AG09309 (cell line): ENCODE measurements at places on chromosomes 3 and 15.

- no peak for DNase-seq
Observed at GRCh38 chr3:171783626-171784025, 26.7 kb downstream of the PLD1 start.

DNA sequence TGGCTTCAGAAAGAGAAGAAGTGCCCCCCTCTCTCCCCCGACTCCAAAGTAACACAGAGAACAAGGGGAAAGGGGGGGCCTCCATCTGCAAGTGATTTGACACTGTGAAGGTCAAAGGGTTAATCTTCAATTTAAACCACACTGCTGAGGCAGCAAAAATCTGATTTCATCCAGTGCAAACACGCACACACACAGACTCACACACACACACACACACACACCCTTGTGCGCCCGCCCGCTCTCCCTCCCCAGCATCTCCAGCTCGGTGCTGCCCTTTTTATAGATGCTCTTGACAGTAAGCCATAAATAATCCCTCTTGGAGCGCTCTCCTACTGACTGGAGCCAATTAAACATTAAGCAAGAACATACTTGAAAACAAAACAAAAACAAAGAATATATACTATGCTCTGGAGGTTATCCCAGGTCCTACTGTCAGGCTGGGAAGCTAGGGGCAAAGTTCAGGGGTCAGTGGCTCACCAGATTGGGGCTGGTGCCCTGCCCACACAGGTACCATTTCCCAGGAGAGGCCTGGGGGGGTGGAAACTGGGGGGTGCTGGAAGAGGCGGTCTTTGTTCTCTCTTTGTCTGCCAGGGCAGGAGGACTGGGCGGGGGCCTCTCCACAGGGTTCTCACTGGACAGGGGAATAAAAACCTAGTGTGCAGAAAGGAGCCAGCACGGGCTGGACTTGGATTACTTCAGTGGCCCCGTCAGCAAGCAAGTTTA lies 16.3 kb downstream of the BMF start:
- peak; percentile 97 for DNase-seq

- no peak for DNase-seq
Observed at GRCh38 chr3:16298891-16299290, 33.9 kb downstream of the OXNAD1 start.

GRCh38 chr3:157695586-157695985 lies 192.4 kb upstream of the VEPH1 start:
- no peak for DNase-seq

- no peak for DNase-seq
Observed at GRCh38 chr3:86934851-86935250, 56.1 kb downstream of the VGLL3 start.

- DNase-seq: no peak
Observed at GRCh38 chr3:59425942-59426341, 376.1 kb upstream of the CFAP20DC start.

DNA sequence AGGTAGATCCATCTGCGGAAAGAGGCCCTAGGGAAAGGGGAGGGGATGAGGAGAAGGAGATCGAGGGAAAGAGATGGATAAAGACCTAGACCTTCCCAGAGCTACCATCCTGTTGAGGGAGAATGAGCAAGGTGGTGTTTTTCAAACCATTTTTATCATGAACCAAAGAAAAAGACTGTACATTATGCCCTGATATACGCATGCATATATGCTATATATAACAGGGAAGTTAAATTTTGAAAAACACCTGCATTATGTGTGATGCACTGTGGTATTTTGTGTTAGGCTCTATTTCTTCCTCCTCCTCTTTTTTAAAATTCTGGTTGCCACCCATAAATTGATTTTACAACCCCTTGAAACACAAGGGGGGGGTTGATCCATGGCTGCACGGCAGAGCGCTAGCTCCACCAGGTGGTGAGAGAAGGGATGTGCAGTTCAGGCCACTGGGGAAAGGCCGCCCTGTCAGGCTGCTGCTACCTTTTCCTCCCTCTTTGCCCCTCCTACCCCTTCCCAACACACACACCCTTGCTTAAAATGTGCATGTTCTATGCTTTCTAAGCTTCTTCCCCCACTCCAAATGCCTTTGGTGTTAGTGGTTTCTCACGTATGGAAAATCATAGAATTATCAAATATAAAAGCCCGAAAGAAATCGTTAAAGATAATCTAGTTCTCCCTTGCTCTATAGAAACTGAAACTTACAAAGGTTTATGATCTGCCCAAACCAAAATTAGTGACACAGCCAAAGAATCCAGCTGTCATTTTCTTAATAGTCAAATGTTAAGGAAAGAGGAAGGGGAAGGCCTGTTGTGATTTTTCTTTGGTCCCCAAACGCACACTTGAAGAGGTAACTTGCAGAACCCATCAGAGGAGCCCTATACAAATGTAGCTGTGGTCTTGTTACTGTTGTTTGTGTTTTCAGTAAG lies 262.0 kb upstream of the UMPS start:
- DNase-seq: no peak

- DNase-seq: no peak
Observed at GRCh38 chr3:59388555-59389270, 338.9 kb upstream of the CFAP20DC start.

DNA sequence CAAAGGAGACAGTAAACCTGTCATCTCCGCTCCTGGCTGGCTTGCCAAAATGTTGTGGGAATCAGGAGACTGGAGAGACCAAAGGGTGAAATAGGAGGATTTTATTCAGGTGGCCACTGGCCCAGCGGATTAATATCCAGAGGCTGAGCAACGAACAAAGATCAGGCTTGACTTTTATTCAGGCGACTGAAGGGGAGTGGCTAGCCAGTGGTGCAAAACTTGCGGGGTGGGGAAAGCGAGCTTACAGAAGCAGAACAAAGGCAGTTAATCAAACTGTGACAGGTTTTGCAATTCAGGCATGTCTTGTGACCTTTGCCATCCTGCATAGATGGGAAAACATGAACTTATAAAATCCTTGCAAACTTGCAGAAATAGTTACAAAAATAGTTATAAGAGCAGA lies 19.8 kb upstream of the ACAD9 start:
- no peak for DNase-seq

GRCh38 chr3:195868866-195869412 lies 39.4 kb downstream of the TNK2 start:
- DNase-seq: no peak

GRCh38 chr15:33553157-33553556 lies 242.4 kb downstream of the RYR3 start:
- no peak for DNase-seq

GRCh38 chr15:74228723-74229081 lies 7.4 kb upstream of the CCDC33 start:
- DNase-seq: no peak

DNA sequence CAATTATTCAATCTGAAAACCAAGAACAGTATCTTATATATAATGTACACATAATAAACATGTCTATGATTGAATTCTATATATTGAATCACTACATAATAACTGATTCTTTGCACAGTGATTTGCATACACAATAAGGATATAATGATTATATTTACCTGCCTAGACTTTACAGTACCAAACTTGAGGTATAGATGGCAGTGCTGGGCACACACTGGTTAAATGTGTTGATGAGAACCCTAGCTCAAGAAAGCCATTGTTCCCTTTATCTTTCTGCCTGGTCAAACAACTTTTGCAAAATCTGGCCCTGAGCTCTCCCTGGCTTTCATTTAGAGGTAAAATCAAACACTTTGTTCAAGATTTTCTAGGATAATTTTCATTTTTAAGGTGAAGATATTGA lies 697.7 kb downstream of the TUSC7 start:
- no peak for DNase-seq

GRCh38 chr15:78998526-78998925 lies 53.7 kb upstream of the CTSH start:
- DNase-seq: no peak

GRCh38 chr3:161263057-161263456 lies 41.9 kb downstream of the NMD3 start:
- DNase-seq: peak; percentile 47

DNA sequence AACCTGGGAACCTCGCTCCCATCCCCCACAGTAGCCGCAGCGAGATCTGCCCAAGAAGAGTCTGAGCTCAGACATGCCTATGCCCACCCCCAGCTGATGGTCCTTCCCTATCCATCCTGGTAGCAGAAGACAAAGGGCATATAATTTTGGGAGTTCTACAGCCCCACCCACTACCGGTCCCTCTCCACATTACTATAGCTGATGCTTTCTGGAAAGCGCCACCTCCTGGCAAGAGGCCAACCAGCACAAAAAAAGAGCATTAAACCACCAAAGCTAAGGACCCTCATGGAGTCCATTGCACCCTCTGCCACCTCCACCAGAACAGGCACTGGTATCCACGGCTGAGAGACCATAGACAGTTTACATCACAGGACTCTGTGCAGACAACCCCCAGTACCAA lies 168.4 kb downstream of the MEGF11 start:
- no peak for DNase-seq

DNA sequence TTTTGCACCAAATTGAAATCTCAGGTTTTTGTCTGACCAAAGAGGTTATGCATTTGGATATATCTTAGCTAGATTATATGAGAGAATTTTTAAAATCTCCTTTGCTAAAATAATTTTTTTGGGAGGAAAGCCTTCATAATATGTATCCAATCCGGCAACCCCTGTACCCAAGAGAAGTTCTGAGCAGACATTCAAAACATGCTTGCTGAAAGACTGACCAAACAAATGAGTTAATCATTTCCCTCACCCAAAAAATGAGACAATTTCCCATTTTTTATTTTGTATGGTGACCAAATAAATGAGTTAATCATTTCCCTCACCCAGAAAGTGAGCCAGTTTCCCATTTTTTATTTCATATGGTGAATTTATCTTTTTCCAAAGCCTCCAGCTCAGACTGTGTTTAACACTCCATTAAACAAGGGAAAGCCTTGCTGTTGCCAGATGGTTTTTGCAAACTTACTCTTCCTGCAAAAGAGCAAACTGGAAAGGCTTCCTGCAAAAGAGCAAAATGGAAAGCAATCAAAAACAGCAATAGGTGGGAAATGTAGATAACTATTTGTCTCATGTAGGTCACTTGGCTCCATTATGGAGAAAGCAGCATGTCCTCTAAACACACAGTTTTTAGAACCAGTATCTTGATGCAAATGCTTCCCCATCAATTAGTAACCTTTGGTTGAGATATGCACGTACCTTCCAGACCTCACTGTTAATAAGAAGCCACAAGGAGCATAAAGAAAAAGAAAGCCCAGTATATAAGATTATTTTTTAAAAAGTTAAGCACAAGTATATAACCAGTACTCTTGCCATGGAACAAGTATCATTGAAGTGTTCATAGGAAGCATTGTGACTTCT lies 78.4 kb upstream of the OSTN start:
- no peak for DNase-seq

- peak; percentile 10 for DNase-seq
Observed at GRCh38 chr3:178146406-178146831, 389.8 kb upstream of the KCNMB2 start.

DNA sequence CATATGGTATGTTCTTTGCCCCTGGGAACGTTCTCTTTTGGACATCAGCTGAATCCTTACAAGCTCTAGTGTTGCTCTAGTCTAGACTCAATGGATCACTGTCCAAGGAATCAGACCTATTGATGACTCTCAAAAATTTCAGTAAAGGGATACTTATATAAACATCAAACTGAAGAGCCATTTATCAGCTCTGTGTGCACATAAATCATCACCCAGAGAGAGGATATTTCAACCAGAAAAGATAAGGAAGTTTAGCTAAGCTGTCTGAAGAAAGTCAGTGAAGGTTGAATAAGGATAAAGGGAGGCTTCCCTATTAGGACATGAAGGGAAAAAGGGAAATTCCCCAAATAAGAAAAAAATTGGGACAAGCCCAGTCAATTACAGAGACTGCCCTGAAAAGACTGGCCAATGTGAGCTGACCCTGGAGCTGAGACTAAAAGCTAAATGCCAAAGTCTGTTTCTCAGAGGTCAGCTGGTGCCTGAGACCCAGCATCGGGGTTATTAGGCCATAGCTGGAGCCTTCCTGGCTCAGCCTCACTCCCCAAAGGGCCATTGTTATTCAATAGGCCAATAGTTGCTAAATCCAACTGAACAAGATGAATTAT lies 424.1 kb upstream of the THBS1 start:
- DNase-seq: no peak

DNA sequence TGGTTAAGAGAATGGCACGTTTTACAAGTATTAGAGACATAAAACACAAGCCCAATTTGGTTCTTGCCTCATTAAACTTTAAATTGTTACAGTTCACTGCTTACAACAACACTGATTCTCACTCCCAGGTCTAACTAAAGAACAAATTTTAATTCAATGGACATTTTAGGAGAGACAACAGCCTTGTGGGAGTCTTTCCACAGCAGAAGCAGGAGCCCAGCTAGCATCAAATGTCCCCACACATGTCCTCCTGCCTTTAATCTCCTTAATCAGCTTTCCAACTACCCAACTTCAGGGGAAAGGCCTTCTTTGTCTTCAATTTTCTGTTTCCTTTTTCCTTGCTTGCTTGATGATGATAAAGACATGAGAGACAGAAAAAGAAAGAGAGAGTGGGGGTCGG lies 287.8 kb upstream of the WNT5A start:
- no peak for DNase-seq
